Inflammatory macrophage treated with lipopolysaccharide for 1 hour (primary cell): ENCODE measurements at places on chromosomes 16 and 17.

DNA sequence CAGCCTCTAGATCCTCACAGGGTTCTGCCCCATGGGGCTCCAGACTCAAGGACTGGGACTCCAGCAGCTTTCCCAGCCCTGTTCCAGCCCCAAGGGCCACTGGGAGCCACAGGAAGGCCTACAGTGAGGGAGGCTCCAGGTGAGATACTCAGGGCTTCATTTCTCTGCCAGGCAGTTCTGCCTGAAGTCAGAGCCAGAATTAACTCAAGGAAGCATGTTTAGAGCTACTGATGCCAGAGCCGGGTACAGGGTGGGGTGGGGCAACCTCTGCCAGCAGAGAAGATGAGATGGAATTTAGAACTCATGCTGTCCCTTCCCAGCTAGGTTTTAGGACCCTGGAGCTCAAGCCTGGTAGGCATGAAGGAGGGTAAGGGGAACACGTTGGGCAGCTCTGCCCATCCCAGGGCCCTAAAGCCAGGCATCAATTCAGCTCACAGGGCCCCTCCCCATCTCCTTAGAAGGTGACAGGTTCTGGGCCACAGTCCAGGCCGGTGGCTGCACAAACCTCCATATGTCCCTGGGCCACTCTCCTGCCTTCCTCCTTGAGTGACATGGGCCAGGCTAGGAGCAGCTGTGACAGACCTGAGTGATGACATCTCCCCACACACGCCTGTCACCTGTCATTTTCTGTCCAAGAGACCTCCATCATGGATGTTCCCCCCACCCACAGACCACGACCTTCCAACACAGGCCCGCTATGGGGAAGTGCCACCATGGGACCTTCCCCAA, 24.5 kb upstream of the SPPL2C start:
- no peak for DNase-seq

GRCh38 chr17:69141431-69142174, at the start of gene ABCA6:
Gene ABCA6, minus strand, starts transcription at chr17:69141895. Its CDS starts 1,192 bp downstream, at chr17:69140703.
- no peak for DNase-seq

DNA sequence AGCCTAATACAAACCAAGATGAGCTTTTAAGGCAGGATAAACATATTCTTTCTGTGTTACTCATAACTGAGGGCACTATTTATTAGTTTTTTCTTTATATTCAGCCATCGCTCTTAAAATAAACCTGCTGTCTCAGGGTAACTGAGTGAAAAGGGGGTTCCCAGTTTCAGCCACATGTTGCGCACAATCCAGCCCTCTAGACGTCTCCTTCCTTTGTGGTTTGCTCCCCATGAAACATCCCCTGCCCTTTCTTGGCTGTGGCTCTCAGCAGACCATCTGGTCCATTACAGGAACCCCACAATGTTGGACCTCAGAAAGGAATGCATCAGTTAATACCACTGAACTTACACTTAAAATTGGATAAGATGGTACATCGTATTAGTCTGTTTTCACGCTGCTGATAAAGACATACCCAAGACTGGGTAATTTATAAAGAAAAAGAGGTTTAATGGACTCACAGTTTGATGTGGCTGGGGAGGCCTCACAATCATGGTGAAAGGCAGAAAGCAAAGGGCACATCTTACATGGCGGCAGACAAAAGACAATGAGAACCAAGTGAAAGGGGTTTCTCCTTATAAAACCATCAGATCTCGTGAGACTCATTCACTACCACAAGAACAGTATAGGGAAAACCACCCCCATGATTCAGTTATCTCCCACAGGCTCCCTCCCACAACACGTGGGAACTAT, 12.6 kb upstream of the IL21R start:
- no peak for DNase-seq

DNA sequence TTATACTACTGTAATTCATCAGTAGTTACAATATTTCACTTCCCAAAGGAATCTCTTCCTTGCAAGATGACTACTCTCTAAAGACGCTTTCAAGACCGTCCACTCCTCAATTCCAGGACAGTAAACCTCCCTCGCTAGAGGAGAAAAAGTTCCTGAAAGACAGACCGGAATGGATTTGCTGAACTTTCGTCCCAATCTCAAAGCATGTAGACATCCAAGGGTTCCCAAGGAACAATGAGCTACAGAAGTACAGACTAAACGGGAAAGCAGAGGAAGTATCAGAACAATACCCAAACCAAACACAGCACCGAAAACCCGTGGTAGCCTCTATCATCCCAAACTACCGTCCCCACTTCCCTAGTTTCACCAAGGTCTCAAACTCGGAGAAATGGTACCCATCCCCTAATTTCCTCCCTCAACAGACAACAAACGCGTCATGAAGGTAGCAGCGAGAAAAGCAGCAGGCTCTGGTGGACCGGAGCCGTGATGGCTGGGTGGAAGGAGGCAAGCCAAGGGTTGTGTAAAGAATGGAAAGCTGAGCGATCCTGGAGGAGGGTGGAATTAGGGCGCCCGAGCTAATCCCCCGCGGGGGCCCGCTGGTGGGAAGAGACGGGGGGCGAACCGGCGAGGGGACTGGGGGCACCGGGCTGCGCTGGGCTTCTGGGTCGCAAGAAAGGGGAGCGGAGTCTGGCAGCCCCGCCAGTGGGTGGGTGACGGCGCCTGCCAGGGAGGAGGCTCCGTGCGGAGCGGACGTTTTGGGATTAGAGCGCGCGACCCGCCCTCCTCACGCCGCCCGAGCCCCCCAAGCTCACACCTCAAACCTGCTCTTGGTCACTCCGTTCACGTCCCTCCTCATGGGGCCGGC, 647 bp downstream of the FBXL20 start:
- DNase-seq: no peak

- no peak for DNase-seq
These were observed 87.9 kb downstream of the ABR start for GRCh38 chr17:1091900-1092299.

GRCh38 chr16:87119168-87119567, 198.0 kb downstream of the C16orf95 start:
- no peak for DNase-seq

DNA sequence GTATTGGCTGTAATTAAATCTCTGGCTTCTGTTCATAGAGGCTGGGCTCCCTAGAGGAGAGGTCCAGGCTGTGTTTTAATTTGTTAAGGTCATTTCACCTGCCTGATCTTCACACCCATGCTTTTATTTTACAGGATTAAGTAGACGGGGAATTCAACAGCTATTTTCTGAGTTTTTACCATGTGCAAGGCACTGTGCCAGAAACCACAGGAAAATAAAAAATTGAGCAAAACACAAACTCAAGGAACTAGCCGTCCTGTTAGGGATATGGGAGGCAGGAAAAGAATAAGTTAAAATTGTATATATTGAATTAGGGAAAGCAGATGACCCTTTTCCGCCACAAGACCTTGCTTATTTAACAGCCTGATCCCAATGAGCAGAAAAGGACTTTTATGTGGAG, 29.1 kb downstream of the HS3ST3A1 start:
- DNase-seq: no peak

DNA sequence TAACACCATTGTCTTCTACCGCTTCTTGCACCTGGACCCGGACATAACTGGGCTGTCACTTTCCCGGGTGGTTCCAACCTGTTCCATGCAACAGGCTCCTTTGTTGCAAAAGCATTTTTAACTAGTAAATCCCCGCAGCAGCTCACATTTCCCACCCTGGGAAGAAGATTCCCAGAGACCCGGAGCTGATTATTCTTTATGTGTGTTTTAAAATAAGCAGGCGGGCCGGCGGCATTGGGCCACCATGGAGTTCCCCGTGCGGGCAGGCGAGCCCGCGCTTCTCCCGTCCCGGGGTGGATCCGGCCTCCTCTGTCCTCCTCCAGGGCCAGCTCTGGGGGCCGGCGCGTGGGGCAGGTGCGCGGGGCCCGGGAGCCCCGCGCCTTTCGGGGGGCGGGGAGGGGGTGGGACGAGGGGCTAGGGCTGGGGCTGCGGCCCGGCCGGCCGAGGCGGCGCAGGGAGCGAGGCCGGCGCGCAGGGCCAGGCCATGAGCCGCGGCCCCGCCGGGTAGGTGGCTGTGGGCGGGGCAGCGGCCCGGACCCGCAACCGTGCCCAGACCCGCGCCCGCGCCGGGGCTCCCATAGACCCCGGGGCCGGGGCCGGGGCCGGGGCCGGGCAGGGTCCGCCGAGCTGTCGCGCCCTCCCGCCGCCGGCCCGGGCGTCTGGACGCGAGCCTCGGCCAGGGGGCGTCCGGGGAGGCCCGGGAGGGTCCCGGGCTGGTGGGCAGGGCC, 1.7 kb downstream of the CRAMP1 start:
- DNase-seq: peak; percentile 45

DNA sequence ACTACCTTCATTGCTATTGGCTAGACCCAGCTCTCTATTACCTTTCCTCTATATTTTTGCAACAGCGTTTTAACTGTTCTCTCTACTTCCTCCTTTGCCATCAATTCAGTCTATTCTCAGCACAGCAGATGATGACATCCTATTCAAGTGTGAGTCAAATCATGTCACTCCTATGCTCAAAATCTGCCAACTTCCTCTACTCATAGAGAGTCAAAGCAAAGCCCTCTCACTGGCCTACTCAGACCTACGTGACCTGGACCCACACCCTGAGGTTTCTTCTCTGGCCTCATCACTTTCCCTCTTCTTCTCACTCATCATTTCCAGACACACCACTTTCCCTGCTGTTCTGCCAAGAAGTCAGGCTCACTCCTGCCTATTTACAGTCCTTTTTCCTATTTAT, 289.0 kb upstream of the AXIN2 start:
- peak; percentile 30 for DNase-seq

GRCh38 chr16:64092271-64092670, 1029.6 kb downstream of the CDH11 start:
- no peak for DNase-seq

DNA sequence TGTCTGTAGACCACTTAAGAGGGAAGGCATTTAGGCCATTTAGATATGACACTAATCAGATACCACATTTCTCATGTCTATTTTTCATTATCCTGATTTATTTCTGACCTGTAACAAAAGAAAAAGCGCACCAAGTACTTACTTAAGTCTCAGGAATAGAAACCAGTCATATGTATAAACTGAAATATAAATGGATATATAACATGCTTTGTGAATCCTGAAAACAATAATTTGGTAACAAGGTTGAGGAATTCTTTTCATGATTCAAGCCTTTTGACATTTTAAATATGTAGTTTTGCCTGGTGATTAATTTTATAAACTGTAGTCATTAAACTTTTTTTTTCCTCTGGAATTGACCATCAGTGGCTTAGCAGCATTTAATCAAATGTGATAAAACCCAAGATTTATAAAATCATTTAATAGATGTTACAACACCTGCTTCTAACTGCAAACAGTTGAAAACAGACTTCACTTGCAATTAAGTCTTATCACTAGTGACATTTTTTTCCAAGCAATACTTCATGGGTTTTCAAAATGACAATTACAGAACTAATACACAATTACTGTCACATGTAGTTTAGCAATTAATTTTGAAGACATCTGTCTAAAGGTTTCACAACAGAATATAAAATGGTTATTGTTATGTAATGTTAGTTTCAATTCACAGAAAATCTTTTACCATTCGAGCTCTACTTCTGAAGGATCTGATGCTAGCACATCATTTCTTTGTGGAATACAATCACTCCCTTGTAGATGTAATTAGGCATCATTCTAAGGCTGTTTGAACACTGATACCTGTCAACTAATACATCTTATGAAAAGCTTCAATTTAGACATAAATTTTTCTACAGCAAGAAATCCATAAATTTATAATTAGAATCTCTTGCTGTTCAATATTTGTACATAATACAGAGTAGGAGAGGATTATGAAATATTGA, 110.3 kb downstream of the TOX3 start:
- DNase-seq: no peak

DNA sequence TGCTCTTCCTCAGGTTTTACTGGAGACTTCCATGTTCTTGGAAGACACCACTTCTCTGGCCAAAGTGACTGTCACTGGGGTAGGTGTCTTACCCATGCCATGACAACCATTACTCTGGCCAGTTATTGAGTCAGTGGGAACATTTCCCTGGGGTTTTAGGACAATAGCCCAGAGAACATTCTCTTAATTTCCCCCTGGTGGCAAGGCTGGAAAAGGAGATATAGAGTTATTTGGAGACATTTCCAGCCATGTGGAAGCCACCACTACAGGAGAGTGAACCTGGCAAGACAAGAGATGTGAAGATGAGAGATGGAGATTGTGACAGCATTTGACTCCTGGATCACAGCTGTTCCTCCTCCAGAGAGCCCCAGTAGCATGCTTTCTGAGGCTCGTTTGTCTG, 106.2 kb downstream of the CDK5R1 start:
- no peak for DNase-seq

DNA sequence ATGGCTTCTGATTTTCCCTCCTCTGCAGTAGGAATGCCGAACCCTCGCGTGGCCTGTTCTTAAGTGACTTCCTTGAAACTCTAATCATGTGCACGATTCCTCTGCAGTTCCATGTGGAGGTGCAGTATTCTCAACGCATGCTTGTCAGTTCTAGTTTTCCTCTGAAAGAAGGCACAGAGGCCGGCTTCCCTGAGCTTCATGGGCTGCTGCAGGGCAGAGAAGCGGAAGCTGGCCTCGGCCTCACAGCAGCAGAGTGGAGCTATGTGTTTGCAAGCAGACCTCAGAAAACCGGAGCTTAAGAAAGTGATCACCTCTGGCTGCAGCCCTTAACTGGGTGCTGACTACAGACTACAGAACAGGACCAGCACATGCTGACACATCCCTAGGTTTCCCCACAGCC, 500.7 kb downstream of the GRIN2A start:
- no peak for DNase-seq

- DNase-seq: no peak
These were observed 11.5 kb upstream of the USP32 start for GRCh38 chr17:60403523-60403810.

GRCh38 chr17:80807882-80808281, 183.8 kb upstream of the CHMP6 start:
- no peak for DNase-seq

DNA sequence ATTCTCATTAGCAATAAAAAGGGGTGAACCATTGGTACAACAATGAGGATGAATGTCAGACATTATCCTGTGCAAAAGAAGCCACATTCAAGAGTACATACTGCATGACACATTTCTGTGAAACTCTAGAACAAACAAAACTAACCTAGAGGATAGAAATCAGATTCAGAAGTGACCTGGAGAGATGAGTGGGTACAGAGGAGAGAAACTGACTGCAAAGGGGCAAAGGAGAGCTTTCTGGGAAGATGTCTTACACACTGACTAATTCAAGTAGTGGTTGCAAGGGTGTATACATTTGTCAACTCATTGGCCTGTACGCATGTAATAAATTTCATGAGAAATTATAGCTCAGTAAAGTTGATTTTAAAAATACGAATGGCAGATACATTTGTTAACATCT, 115.6 kb downstream of the GAS7 start:
- DNase-seq: no peak

DNA sequence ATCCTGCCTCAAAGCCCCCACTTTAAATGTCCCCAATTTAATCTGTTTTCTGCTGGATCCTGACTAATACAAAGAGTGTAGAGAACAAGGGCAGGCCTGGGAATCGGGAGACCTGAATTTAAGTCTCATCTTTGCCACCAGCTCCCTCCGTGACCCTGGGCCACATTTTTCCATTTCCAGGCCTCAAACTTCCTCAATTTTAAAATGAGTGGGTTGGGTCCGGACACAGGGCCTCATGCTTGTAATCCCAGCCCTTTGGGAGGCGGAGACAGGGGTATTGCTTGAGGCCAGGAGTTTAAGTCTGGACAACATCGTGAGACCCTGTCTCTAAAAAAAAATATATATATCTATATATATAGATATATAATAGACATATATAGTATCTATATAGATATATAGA, 61.4 kb downstream of the SRL start:
- peak; percentile 58 for DNase-seq

GRCh38 chr17:43028221-43028861, 3.3 kb downstream of the RND2 start:
- DNase-seq: no peak
